ENCODE measurements at places on chromosomes 11 and 22.
A peak's percentile ranks its signal among the peaks of the same experiment; 100 is the strongest.

DNA sequence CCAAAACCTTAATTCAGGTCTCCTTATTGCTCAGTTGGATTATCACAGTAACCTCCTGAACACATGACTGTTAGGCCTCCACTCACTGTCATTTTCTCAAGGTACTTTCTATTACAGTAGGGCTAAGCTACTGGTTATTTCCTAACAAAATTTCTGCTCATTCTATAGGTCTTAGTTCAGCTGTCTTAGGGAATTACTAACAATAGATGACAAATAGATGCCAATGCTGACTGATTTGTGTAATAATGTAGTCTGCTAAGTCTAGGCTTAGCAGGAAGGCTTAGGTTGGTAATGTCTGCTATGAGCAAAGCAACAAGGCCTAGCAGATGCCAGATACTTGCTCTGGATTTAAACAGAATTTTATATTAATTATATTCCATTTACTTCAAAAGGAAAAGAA lies 58.1 kb downstream of the RSF1 start:
- no peak for DNase-seq

GRCh38 chr22:46688949-46689348 lies 49.1 kb downstream of the CERK start:
- DNase-seq, result no peak

DNA sequence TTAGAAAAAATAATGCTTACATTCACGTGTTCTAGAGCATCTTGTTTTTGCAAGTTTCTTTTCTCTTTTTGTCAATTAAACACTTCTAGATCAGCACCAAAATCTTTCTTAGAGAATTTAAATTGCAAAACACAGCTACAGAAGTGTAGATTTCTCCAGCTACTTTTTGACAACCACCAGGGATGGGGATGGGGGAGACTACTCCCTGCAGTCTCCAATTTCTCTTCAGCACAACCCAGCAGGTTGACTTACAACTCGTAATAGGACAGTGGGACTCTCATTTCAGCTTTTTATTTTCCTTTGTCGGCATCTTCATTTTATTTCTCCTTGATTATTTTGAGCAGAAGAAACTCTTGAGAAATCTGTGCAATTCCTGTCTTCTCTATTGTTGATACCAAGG lies 441.2 kb downstream of the LRRC4C start:
- DNase-seq, result no peak

- DNase-seq, result no peak
Measured at GRCh38 chr22:31210556-31211421, 1.3 kb upstream of the LIMK2 start.

GRCh38 chr11:58963551-58964104 lies 24.3 kb downstream of the GLYATL1 start:
- no peak for DNase-seq

DNA sequence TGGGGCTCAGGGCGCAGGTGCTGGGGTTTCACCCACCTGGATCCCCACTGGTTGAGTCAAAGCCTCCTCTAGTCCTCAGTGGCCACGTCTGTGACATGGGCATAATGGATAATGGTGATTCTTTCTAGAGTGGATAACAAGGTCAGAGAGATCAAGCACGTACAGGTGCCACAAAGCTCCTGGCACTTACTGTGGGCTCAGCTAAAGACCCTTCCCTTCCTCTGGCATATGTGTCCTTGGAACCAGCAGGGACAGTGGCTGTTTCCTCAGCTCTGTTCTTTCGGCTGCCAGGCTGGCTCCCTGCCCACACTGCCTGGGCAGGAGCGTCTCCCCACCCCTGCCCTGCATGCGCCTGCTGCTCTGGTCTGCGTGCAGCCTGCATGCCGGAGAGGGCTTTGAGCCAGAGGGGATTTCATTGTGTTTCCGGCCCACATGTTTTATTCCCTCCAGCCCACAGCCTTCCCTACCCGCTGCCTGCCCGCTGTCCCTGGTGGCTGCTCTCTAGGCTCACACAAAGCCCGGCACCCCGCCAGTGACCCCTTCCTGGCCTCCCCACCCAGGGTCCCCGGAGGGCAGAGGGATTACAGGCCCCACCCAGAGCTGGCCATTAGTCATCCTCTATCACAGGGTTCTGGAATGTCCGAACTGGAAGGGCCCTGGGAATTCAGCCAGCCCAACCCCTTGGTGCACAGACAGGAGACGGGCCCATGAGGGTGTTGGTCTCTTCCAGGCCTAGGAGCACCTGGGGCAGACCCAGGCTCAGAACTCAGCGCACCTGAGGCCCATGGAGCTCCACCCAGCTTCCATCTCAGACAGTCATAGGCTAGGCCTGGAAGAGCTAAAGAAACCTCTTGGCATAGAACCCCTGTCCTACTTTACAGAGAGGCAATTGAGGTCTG lies 55.3 kb upstream of the GCAT start:
- peak; percentile 93 for DNase-seq

GRCh38 chr11:13227676-13228255 lies 49.8 kb upstream of the BMAL1 start:
- DNase-seq, result no peak

GRCh38 chr11:9796854-9797253 lies 133.0 kb downstream of the SWAP70 start:
- DNase-seq, result no peak

DNA sequence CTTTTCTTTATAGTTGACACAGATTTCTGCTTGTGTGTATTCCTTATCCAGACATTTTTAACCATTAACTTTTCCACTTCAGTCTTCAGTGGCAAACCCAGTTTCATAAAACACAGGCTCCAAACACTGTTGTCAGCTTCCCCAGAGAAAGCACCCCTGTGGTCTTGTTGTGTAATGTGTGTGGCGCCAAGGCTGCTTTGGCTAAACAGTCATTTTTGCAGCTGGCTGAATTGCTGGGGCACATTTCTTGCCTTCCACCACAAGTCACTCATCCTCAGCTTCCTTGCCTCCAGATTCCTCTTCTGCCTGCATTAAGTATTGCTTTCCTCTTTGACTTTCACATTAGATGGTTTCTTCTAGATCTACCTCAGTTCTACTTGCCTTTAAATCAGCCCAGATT lies 40.5 kb downstream of the ARHGAP1 start:
- DNase-seq, result no peak

- no peak for DNase-seq
Measured at GRCh38 chr11:76939219-76939631, 78.5 kb downstream of the ACER3 start.

GRCh38 chr11:1532014-1532586 lies 40.0 kb downstream of the DUSP8 start:
- no peak for DNase-seq

GRCh38 chr11:57124917-57125316 lies 56.8 kb upstream of the LRRC55 start:
- no peak for DNase-seq

- no peak for DNase-seq
Measured at GRCh38 chr11:57460758-57461749, 726 bp downstream of the RTN4RL2 start.

DNA sequence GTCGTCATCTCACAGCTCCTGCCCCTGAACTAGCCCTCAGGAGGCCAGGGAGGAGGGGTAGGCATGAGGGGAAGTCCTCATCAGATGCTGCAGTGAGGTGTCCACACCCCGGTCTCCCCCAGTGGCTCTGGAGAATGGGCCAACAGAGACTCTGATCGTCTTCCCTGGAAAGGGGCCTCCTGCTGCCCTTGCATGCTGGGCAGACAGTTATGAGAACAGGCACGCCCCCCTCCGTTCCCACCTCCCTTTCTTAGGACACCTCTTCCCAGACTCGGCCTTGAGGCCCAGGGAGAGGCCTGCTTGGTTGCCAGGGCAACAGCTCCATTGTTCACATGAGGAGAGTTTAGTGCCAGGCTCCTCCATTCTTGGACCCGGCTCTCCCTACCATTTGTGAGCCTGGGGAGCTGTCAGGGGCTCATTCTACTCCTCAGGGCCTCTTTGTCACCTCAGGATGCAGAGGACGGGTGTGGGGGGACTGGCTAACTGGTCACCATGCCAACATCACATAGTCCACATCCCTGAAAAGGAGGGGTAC lies 157.7 kb downstream of the TTC17 start:
- no peak for DNase-seq

- DNase-seq, result no peak
Measured at GRCh38 chr11:9208726-9209501, 56.2 kb downstream of the DENND5A start.

- DNase-seq, result no peak
Measured at GRCh38 chr11:68750195-68751003, 921 bp downstream of the TESMIN start.

DNA sequence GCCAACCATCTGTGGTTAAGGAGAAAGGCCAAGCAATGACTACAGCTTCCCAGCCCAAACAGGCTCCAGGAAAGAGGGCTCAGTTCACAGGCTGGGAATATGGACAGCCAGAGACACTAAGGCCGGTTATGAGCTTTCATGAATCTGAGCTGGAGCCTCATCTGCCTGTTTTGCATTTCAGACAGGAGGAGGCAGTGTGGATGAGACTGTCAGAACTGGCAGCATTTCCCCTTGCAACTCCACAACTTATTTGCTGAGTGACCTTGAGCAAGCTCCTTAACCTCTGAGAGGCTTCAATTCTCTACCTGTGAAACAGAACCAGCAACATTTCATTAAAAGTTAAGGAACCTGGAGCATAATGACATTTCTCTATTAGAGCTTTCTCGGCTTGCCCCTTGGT lies 264.0 kb downstream of the ETS1 start:
- no peak for DNase-seq

DNA sequence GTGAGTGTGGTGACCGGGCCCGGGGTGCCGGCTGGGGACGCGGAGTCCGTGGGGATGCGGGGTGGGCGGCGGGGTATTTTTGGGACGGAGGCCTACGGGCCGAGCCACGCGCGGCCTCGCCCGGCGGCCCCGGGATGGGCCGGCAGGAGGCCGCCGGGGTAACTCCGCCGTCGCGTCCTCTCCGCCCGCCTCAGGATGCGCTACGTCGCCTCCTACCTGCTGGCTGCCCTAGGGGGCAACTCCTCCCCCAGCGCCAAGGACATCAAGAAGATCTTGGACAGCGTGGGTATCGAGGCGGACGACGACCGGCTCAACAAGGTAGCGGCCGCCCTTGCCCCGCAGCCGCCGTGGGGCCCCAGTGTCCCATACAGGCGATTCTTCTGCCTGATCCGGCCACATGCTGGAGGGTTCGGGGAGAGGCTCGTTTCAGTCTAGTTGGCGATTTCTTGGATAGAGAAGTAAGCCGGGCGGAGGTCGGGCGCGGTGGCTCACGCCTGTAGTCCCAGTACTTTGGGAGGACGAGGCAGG lies 337 bp downstream of the RPLP2 start:
- no peak for DNase-seq

GRCh38 chr22:49763138-49763537 lies 64.5 kb downstream of the BRD1 start:
- no peak for DNase-seq

DNA sequence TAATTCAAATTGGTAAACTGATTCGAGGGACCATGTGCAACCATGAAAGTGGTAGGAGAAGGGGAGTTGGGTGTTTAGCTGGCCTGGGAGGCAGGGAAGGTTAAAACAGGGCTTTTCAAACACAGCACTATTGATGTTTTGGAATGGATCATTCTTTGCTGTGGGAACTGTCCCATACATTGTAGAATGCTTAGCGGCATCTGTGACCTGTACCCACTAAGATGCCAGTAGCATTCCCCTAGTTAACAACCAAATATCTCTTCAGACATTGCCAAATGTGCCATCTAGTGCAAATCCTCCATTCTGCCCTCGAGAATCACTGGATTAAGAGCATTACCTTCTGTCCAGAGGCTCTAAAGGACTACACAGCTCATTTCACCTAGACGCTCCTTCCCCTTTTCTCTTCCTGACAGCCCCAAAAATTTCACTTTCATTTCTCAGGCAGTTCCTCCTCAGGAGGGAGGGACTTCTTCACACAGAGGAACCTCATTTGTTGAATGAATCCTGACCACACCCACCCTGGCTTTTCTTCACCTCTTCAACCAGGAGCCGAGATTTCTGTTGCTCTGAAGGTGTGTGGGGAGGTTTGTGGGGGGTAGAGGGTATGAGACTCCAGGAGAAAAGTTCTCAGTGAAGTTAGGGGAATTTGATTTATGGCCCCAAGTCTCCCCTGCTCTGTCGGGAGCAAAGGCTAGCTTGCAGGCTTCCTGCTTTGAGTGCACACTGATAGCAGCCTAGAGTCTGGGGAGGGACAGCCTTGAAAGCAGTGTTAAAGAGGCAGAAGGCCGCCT lies at the start of gene TRIM34:
Gene TRIM34, plus strand, starts transcription at position 513 of the 791 bp plus-strand sequence. CDS start 7,331 bp downstream, outside the sequence.
- DNase-seq, result peak; percentile 40

DNA sequence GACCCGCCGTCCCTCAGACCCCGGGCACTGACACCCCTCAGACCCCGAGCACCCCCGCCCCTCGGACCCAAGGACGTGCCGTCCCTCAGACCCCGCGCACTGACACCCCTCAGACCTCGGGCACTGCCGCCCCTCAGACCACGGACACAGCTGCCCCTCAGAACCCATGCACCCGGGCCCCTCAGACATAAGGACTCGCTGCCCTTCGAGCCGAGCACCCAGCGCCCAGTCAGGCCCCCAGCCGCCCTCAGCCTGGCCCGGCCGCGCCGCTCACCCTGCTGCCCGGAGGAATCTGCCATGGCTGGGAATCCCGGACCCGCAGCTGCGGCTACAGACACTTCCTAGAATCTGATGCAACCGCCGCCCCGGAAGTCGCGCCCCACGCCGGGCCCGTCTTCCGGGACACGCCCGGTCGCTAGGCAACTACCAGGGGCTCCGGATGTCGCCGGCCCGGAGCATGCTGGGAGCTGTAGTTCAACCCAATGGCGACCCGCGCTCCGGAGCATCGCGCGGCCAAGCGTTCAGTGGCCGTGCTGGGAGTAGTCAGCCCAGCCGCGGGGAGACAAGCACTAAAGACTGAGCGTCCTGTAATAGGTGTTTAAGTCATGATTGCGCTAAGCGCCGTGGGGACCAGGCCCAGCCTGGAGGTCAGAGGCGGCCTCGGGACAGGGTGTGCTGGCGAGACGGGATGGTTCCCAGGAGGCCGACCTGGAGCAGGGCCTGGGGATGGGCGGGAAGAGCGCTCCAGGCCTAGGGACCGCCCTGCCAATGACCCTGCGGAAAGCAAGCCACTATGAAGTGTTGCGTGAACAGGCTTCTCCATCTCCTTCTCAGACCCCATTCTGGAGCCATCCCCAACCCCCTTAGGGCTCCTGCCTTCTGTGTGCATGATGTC lies at the start of gene CARS1:
Gene CARS1, minus strand, starts transcription at position 355 of the 895 bp plus-strand sequence. Its CDS starts 56 bp downstream, at position 299.
- peak; percentile 77 for DNase-seq

- no peak for DNase-seq
Measured at GRCh38 chr11:123505546-123506299, 75.7 kb downstream of the GRAMD1B start.

DNA sequence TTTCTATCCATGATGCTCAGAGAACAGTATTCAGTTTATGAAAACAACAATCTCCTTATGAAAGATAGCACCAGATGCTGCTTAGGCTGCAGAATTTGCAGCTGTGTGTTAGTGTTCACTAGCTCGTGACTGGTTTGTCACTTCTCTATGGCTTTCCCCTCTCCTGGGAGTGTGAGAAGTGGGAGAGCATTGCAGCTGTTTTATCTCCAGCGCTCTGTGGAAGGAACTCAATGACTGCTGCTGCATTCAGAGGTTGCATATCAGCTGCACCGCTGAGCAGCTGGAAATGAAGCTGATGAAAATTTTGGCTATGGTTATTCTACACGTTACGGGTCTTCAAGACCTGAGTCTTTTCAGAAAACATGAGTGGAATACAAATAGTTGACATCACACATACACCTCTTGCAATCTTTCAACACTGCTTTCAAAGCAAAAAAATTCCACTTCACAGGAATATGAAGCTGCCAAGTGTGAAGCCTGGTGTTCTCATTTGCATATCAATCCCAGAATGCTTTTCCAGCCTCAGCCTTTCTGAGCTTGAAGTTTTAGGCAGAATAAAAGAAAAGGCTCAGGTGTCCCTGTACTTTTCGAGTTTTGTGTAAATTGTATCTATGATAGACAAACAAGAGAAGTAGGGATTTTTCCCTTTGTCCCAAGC lies 149.3 kb upstream of the DDI1 start:
- DNase-seq, result no peak

All from HS-5 (cell line).